Breast epithelium (tissue), 4 donors: ENCODE measurements at places on chromosomes 12 and 14. TPM values are rescaled to one million over a fixed set of nuclear protein-coding genes. Genes with fewer than 3 reads are reported as not detected.

DDX54 gene
- 51.5 TPM for total RNA-seq

NANOG gene
- 0.15 TPM for total RNA-seq

TPPP2 gene
- 0.15 TPM for total RNA-seq

AKAP6 gene
- total RNA-seq = 1.1 TPM

CD4 gene
- 29.0 TPM for total RNA-seq

SLC6A15 gene
- 2.2 TPM for total RNA-seq

AMN gene
- 0.16 TPM for total RNA-seq

MDM1 gene
- 13.1 TPM for total RNA-seq
